Cardiac fibroblast (primary cell): ENCODE measurements at places on chromosomes 5 and 9.

DNA sequence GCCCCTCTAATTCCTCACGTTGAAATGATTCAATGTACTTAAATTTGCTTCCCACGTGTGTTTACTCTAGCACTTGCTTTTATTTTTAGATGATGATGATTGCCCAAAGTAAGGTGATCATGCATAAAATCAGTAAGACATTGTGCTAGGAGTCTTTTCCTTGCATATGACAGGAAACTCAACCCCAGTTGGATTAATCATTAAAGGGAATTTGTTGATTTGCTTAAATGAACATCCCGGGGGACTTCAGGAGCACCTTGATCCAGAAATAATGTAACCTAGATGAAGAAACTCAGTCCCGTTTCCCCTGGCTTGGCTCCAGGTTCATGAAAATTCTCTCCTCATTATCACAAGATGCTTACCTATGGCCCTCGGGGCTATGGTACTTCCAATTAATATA is 106.1 kb upstream of the STC2 start:
- no peak for DNase-seq

DNA sequence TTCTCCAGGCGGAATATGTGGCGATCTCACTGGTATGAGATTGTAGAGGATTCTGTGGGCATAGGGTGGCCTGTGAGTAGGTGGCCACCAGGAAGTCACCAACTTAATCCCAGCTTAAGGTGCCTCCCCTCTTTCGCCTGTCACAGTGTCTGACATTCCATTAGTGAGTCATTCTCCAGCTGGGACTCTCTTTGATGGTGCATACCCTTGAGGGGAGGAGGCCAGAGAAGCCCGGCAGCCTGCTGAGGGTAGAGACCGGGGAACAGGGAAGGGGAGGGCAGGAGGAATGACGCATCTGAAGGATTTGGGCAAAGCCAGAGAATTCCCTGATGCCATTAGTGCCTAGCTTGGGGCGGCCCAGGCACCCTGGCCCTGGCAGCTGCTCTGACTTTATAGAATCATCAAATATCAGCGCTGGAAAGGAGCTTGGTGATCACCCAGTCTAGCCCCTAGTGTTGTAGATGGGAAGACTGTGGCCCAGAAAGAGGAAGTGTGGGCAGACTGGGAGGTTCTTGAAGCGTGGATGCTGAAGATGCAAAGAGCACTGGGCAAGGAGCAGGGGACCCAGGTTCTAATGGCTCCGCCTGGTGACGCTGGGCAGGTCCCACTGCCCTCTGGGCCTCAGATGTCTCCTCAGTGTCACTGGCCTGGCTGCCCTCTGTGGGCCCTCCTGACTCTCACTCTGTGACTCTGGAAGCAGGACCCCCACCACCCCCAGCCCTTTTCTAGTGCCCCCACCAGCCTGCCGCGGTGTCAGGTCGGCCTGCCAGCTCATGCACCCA is 41.4 kb downstream of the DAB2IP start:
- DNase-seq, result no peak

DNA sequence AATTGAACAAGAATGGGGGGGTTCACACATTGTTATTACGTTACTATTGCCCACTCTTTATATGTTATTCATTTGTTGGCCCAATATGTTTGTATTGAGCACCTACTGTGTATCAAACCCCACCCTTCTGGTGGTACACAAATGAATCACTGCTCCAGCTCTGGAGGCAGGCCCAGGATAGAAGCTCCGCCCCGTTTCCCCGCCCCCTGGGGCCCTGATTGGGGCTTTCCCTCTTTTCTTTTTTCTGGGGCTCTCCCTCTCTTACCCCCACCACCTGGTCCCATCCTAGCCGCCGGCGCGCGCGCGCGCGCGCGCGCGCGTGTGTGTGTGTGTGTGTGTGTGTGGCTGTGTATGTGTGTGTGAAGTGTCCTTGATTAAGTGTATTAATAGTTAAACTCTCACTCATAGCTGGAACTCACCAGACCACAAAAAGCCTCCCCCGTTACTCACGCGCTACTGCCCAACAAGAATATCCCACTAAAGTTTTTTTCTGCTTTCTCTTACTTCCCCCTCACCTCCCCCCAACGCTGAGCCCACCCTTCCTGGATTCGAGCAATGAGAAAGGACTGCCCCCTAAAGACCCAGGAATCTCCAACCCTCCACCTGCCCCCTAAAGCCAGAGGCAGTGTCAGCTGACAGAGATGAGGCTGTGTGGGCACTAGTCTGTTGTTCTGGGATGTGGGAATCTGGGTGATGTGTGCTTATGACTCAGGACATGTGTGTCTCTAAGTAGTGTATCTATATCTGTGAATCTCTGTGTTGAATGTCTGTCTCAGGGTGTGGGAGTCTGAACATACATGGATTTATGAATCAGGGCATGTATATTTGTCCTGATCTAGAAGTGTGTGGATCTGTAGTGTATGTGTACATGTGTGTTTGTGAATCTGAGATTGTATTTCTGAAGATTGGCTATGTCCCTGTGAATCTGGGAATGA is 4.0 kb downstream of the CXXC5 start:
- DNase-seq, result peak; percentile 90

DNA sequence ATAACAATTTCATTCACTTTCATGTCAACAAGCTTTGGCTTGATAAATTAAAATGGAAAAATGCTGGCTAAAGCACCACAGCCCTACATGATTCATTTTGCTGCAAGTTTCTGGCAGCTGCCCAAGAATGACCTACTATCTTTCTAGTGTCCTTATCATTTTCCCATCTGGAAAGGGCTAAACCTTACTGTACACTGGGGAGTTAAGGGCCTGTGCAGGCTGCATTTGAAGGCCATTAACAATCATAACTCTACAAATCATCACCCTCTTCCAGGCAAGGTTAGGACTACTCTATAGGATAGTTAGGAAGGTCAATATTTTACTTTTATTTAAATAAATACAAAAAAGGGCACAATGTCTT is 579.7 kb upstream of the ZNF608 start:
- peak; percentile 72 for DNase-seq

- no peak for DNase-seq
These were observed 110.3 kb downstream of the KCNIP1 start for GRCh38 chr5:170614065-170614490.

DNA sequence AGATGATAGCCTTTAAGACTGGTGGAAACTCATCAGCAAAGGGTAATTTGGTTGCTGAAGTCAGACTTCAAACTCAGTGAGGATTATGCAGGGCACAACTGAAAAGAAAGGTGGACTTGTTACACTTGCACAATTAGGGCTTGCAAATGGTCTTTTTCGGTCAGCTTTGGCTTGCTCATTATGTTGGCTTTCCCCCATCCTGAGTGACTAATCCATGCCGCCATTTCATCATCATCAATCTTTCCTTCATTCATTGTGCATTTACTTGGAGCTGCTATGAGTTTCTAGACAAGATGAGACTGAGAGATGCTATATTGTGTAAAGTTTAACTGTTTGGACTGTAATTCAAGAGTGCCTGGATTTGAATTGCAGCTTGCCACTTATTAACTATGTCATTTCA is 134.8 kb upstream of the PPP1R2B start:
- DNase-seq, result no peak

GRCh38 chr5:66180282-66181155 is 36.4 kb downstream of the SREK1 start:
- DNase-seq, result peak; percentile 3

GRCh38 chr9:80651044-80651443 is 1038.3 kb downstream of the TLE1 start:
- peak; percentile 71 for DNase-seq

GRCh38 chr5:114296191-114296590 is 65.7 kb upstream of the KCNN2 start:
- no peak for DNase-seq
